ENCODE measurements at places on chromosomes 3 and 15.

- no peak for DNase-seq
Observed at GRCh38 chr3:161800985-161801559, 304.5 kb downstream of the OTOL1 start.

- no peak for DNase-seq
Observed at GRCh38 chr3:188516515-188516914, 362.6 kb downstream of the LPP start.

DNA sequence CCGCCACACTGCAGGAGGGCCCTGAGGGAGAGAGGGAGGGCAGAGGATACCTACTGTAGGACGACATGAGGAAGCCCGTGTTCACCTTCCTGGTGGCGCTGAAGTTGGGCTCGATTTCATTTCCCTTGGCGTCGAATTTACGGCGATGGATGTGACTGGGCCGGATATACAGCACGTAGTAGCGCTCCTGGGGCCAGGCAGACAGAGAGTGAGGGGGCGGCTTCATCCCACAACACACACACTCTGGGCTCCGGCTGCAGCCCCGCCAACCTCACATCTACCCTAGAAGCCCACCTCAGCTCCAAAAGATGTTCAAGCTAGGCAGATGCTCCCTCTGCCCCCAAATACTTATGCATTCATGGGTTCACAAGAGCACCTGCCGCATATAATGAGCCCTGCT lies 4.5 kb downstream of the ARPIN start:
- no peak for DNase-seq

- no peak for DNase-seq
Observed at GRCh38 chr15:77823736-77824135, 191.0 kb upstream of the LINGO1 start.

DNA sequence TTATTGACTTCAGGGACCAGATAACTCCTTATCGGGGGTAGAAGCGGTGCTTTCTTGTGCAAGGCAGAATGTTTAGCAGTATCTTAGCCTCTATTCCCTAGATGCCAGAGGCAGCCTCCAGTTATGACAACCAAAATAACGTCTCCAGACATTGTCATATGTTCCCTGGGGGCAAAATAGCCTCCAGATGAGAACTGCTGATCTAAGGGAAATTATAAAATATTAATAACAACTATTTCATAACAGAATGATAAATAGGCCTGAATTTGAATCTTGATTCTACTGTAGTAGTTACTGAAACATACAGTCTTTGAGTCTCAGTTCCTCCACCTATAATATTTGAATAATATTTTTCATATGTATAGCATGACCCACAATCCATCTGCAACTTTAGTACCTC lies 1431.3 kb downstream of the ZPLD1 start:
- DNase-seq: no peak

DNA sequence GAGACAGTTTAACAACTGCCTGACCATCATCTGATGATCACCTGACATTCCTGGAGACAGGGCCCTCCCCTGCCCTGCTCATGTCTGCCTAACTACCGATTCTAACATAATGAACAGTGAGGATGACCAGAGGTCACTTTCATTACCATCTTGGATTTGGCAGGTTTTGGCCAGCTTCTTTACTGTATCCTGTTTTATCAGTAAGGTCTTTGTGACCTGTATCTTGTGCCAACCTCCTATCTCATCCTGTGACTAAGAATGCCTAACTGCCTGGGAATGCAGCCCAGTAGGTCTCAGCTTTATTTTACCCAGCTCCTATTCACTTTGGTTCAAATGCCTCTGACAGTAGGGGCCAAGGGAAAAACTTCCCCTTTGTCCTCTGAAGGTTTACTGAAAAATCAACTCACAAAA lies 40.2 kb downstream of the METTL6 start:
- no peak for DNase-seq

GRCh38 chr3:480070-480469 lies 283.5 kb downstream of the CHL1 start:
- DNase-seq: no peak

Data from activated CD4-positive, CD25-positive, alpha-beta regulatory T cell treated with anti-CD3 and anti-CD28 coated beads, Interleukin-2, amount 50 U/mL, for 16 hours (primary cell).